GM18507 (cell line): ENCODE measurements at places on chromosomes 11 and 22.
A peak's percentile ranks its signal among the peaks of the same experiment; 100 is the strongest.

- no peak for DNase-seq
These were observed 37.1 kb downstream of the RNF141 start for GRCh38 chr11:10503777-10504480.

DNA sequence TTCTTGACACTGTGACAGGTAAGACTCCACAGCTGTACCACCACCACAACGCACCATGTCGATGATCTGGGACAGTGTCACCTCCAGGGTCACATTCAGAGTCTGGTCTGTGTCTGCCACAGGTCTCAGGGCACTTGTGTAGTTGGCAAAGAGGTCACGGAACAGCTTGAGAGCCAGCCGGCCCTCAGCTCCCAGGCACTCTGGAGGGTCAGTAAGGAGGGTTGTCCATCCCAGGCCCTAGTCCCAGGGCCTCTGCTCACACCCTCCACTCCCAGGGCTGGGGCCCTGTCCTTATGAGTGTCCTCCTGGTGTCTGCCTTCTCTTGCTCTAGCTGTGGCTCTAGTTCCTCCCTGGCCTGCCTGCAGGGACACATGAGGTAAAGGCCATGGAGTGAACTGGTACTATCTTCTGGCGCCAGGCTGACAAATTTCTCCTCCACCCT, 1.4 kb downstream of the CHRNA10 start:
- no peak for DNase-seq

DNA sequence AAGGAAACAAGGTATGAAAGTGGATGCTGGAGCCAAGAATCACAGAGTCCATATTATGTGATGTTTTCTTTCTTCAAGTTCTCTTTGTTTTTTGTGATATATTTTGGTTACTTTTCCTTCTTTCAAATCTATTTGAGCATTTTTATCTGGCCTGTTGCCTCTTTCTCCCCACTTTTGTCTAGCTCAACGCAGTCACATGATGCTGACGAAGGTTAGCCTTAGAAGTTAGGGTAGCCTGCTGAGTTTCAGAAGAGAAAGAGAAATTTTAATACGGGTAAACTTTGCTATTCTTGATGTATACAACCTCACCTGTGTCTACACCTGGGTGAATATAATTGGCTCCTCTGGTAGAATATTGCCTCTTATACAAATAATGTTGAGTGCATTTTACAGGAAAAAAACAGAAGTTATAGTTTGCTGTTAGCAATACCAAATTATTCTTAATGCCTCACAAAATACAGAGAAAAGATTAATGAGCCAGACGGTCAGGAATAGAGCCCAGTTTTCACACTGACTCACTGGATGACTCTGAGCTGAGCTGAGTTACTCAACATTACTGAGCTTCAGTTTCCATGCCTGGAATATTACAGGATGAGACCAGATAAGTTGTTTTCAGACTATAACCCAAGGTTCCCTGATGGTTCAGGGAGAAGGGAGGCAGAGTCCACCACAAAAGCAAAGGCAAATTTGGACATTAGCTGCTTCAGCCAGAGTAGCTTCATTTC, 161.6 kb upstream of the BDNF start:
- no peak for DNase-seq

DNA sequence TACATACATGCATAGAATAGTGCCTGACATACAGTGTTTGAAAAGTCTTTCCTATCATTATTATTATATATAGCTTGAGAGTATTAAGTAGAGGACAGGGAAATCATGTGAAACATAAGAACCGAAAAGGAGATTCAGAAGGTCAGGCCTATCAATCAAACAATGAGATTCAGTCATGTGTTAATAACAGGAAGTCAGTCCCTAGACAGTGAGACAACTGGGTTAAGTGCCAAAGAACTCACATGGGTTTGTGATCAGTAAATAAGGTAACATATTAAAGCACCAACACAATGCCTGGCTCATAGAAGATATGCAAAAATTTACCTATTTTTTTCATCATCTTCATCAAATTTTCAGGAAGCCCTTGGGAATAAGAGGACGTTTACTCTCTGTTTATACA, 174.3 kb upstream of the FAT3 start:
- DNase-seq: no peak

GRCh38 chr11:47216121-47216798, 1.5 kb downstream of the DDB2 start:
- peak; percentile 22 for DNase-seq

DNA sequence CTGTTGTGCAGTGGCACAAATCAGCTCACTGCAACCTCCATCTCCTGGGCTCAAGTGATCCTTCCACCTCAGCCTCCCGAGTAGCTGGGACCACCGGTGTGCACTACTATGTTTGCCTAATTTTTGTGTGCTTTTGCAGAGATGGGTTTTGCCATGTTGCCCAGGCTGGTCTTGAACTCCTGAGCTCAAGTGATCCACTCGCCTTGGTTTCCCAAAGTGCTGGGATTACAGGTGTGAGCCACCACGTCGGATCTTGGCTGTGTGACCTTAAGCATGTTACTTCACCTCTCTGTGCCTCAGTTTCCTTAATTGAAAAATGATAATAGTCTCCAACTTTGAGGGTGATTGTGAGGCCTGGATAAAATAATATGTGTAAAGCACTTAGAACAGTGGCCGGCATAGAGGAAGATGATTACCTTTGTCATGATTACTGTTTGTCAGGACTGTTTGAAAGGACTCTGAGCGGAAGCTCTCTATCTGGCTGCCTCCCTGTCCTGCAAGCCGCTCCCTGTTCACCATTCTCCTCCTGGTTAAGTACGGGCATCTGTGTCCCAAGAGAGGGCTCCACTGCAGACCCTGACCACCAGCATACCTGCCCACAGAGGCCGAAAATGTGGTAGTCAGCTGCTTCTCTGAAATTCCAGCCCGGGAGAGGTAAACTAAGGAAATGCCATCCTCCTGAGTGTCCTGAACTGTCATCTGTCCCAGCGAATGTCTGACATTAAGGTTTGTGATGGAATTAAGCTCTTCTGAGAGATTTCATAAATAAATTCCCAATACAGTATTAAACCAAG, 73.6 kb downstream of the MICAL2 start:
- no peak for DNase-seq

- DNase-seq: no peak
These were observed 23.0 kb downstream of the YDJC start for GRCh38 chr22:21606775-21607174.

GRCh38 chr22:38298312-38299005, 18.8 kb downstream of the CSNK1E start:
- DNase-seq: no peak

- no peak for DNase-seq
These were observed 91.7 kb downstream of the KCNQ1 start for GRCh38 chr11:2536440-2536989.

- no peak for DNase-seq
These were observed 800.9 kb downstream of the BRD1 start for GRCh38 chr22:49026494-49027367.

- DNase-seq: no peak
These were observed 409.6 kb downstream of the GUCY1A2 start for GRCh38 chr11:106608677-106609076.

DNA sequence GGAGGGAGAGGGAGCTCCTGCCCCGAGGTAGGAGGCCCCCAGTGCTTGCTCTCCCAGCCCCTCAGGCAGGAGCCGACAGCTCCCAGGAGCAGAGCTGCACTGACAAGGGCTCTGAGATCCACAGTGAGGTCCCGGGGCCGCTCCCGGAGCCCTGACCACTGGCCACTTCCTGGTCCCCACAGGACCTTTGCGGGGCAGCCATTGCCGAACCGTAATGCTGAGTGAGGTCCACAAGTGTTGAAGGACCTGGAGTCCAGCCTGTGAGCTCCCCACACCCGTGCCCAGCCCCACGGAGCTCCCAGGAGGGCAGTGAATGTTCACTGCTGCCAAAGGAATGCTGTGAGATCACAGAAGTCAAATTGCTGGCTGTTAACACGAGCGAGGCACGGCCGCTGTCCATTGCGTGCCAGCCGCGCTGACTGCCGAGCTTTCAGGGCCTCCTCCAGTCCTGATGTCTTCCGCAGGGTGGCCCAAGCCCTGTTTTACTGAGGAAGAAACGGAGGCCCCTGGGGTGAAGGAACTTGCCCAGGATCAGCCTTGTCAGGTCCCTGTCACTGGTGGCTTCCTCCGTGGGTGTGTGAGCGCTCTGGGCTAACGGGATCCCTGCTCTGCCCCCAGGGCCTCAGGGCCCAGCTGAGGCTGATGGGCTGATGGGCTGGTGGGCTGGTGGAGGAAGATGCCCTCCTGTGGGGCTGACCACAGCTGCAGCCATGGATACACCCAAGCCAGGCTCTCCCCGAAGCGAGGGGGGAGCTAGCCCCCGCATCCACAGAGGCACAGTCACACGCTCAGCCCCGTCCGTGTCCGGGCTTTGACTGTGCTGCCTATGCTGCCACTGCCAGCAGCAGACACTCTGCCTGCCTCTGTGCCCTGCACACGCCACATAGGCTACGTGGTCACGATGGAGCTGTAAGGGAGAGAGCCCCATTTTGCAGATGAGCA, 70.8 kb downstream of the WNT7B start:
- DNase-seq: no peak

DNA sequence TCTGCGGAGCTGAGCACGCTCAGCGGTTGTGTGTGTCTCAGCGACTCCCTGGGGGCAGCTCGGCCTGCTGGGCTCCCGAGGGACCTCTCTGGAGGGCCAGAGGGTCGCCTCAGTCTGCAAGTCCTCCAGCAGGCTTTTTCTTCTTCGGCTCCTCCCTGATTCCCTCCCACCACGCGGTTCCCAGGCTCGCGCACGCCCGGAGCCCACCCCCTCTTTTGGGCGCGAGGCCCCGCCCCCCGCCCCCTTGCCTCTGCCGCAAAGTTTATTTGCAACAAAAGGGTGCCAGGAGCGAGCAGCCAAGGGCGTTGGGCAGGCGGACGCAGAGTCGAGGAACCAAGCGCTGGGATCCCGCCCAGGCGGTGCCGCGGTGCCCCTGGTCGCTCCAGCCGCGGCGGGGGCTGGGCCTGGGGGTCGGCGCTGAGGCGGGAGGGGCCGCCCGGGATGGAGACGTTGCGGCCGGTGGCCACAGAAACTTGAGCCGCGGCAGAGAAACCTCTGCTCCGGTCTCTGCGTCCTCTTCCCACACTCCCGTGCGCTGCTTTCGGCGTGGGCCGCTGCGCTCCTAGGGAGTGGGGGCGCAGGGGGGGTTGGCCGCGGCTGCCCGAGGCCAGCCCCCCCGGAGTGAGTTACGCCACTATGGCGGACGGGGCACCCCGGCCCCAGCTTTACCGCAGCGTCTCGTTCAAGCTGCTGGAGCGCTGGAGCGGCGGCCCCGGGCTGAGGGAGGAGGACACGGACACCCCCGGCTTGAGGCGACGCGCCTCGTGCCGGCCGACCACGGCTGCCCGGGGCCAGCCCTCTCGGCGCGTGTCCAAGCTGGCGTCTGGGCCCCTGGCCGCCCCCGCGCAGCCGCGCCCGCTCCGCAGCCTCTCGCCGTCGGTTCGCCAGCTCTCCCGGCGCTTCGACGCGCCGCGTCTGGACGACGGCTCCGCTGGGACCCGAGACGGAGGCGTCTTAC, at the start of gene ARHGEF17:
Gene ARHGEF17 (plus strand): TSS at position 274 of the 958 bp plus-strand sequence. CDS start 363 bp downstream, at position 637.
- DNase-seq: no peak

DNA sequence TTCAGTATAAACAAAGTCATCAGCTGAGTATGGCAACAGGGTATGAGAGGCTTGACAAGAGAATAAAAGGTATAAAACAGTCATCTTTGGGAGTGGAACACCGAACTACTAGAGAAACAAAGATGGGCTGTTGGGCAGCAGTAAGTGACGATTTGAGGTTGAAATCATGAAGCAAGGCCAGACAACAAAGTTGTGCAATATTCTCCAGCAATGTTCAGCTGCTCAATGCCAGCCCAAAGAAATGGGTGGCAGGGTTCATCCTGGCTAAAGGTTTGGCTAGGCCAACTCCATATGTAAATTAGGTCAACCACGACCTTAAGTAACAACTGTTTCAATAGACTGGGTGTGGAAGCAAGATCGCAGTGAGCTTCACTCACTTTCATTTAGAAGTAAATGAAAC, 6.2 kb downstream of the APIP start:
- no peak for DNase-seq

DNA sequence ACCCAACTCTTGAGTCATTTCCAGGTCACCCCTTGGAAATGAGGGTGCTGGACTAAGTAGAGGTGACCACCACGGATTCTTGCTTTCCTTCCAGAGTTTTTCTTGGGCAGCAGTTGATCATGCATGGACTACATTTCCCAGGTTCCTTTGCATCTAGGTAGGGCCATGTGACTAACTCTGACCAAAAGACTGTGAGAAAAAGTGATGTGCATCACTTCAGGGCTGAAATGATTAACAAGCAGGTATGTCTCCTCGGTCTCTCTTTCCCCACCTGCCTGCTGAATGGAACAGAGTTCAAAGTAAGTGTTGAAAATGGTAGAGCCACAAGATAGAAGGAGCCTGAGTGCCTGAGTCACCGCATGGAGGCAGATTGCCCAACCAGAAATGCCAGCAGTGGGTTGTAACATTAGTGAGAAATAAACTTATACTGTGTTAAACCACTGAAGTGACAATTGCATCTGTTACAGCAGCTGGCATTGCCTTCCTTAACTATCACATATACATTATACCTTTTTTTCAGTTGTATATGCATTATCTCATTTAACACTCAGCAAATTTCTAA, 113.5 kb downstream of the MN1 start:
- no peak for DNase-seq

GRCh38 chr22:28989484-28989883, 72.1 kb downstream of the C22orf31 start:
- DNase-seq: no peak

GRCh38 chr11:58654908-58655296, 32.4 kb downstream of the CNTF start:
- DNase-seq: no peak

DNA sequence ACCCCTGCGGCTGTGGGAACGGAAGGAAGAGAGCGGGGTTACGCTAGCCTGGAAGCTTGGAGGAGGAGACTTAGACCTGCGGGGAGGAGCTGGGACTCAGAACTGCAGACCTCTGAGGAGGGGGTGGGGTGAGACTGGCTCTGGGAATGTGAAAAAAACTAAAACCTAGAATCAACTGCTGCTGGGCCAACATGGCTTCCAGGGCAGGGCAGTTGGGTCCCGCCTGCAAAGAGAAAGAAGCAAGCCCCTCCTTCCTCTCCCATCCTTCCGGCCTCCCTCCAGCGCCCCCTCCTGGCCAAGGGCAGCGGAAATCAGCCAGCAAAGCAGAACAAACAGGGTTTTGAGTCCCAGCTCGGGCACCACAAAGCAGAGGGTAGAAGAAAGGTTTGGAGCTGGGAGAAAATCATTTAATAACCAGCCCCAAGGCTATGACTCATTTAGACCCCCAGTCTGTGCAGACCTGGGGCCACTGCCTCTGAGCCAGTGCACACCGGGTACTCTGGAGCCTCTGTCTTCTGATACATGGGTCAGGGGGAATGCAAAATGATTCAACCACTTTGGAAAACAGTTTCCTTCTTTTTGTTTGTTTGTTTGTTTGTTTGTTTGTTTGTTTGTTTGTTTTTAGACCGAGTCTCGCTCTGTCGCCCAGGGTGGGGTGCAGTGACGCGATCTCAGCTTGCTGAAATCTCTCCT, 7.3 kb upstream of the NCF4 start:
- DNase-seq: peak; percentile 60

- DNase-seq: no peak
These were observed 78.7 kb upstream of the SUSD2 start for GRCh38 chr22:24102366-24103200.

GRCh38 chr11:118007040-118007439, 20.8 kb downstream of the IL10RA start:
- DNase-seq: no peak
